Naive thymus-derived CD4-positive, alpha-beta T cell (primary cell): ENCODE measurements at places on chromosomes 4 and X. TPM values are rescaled to one million over a fixed set of nuclear protein-coding genes. Genes with fewer than 3 reads are reported as not detected.

DNA sequence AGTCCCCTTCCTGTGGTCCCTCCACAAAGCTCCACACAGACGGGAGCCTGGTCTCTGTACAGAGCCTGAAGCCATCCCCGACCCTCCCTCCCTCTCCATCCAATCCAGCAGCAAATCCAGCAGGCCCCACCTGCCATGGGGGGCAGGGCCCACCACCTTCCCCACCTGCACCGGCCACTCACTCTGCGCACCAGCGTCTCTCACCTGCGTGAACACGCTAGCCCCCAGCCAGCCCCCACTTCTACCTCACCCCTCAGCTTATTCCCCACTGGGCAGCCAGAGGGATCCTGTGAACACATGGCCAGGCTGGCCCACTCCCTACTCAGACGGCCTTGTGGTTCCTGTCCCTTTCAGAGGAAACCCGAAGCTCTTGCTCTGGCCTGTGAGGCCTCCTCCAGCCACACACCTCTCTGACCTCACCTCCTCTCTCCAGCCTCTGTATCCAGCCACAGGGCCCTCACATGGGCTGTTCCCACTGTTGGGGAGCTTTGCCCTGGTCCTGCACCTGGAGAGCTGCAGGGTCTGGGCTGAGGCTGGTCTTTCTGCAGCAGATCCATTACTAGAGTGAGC lies 70.9 kb downstream of the WFS1 start:
- no peak overlapping the region for H3K27ac ChIP-seq
- no peak for DNase-seq
- H3K4me3 ChIP-seq, result no peak overlapping the region
- no peaks in the 10 kb centered on the region for H3K27me3 ChIP-seq

DNA sequence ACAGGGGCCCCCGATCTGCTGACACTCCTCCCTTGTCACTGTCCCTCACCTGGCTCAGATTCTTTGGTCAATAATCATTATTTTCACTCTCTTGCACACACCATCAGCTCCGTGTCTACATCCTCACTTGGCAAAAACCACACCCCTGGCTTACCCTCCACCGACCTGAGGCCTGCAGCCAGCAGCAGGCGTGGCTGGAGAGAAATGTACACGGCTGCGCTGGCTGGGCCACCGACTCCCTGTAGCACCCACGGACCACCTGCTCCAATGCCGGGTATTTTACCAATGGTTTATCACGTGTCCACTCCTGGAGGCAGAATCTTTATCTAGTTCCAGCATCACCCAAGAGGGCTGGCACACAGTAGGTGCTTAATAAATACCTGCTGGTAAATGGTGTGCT lies 98.4 kb downstream of the WFS1 start:
- no peak overlapping the region for H3K27ac ChIP-seq
- no peaks in the 10 kb centered on the region for H3K36me3 ChIP-seq
- no peak for DNase-seq
- H3K4me3 ChIP-seq, result no peak overlapping the region
- H3K4me1 ChIP-seq, result no peaks in the 10 kb centered on the region

DNA sequence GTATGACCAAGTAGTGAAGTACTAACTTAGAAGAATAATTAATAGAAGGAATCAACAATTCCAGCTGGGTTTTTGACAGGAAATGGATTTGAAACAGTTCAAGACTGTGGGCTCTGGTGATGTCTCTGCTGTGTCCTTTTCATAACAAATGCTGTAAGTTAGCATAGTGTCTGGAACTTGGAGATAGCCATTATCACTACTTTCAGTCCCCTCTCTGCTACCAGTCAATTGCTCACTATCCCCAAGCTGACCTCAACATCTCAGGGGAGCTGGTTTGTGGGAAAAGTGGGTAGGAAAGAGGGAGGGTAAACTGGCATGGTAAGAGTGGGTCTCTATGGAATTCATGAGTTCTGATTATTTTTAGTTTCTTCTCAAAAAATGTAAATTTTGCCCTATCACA lies 231.4 kb upstream of the MID1 start:
- no peak overlapping the region for H3K4me3 ChIP-seq
- H3K27me3 ChIP-seq, result no peaks in the 10 kb centered on the region
- DNase-seq, result no peak
- no peak overlapping the region for H3K27ac ChIP-seq

- no peak overlapping the region for H3K4me3 ChIP-seq
- no peaks in the 10 kb centered on the region for H3K4me1 ChIP-seq
- no peak for DNase-seq
- H3K36me3 ChIP-seq, result no peaks in the 10 kb centered on the region
These were observed 92.3 kb downstream of the PSAPL1 start for GRCh38 chr4:7342223-7343080.

DNA sequence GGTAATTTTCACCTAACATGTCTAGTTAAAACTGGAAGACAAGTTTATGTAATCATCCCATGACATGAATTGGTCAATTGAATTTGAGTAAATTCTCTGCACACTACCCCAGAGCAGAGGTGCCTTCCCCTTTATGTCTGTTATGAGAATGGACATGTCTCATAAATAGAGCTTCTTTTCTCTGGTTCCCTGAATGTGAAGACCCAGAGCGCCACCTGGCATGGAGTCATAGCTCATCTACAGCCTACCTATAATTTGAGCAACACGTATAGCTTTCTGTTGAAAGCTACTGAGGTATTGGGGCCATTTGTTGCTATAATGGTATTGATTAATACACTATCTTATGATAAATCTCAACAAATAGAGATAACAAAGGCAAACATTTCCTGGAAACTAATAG lies 626.5 kb upstream of the GALNTL6 start:
- no peaks in the 10 kb centered on the region for H3K36me3 ChIP-seq
- H3K27ac ChIP-seq, result no peak overlapping the region
- no peaks in the 10 kb centered on the region for H3K4me1 ChIP-seq

CCSER1 gene
- 4.0 TPM for total RNA-seq

FAM9C gene
- total RNA-seq, result not detected in 2 replicates

GAGE12H gene
- not detected for total RNA-seq

CFP gene
- total RNA-seq, result 43.9 TPM
